ENCODE measurements at places on chromosomes 3 and 15.

GRCh38 chr3:177547711-177548350 is 350.5 kb upstream of the TBL1XR1 start:
- DNase-seq: no peak

GRCh38 chr15:53453253-53454105 is 306.0 kb downstream of the WDR72 start:
- DNase-seq: no peak

DNA sequence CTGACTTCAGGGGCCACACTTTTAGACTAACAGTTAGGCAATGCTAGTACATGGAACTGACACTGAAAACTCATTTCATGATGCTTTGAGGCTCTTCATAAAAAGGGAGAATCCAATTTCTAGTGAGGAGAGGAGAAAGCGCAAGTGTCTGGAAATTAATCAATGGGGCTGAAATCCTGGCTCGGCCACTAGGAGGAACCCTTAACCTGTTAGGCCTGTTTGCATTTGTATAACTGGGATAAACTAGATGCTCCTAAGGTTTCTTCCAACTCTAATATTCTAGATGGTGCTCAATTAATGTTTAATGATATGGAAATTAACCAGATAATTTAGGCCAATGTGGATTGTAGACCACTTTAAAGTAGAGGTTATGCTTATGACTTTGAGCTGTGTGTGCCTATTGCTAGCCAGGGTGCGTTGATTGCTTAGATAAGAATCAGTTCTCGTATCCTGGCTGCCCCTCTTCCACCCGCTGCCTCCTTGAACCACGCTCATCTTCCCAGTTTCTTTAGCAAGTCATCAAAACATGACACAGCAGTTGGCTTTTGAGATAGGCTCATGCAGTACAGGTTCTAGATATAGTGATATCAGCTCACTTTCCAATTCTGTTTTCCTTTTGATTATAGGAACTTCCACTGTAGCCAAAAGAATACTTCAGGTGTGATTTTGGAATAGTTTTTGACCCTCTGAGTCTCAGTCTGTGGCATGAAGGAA is 16.8 kb upstream of the CRBN start:
- no peak for DNase-seq

- no peak for DNase-seq
Observed at GRCh38 chr3:48364840-48365239, 7.2 kb upstream of the FBXW12 start.

DNA sequence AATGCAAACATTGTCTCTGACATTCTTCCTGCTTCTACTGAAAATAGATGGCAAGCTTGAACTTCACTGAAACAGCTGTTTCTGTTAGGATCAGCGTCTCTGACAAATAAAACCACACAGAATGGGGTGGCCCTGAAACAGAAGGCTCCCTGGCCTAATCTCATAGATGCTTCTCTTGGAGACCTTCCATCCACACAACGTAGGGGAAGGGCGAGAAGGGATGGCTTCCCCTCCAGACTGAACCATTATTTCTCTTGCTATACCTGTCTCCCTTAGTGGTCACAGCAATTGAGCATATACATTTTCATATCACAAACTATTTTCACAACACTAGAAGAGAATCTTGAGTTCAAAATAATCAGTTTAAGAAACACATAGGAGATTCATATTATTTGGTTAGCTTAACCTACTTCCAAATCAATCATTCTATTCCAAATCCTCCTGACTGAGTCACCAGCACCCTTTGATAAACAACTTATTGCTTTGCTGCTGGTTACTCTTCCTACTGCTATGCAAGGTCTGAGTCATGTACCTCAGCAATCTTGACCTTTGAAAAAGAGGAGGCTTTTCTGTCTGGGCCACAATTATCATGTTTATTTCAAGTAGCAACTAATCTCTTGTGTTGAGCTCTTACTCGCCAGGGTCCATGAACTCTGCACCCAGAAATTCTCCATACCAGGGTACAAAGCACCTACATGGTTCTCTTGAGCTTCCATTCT is 45.5 kb downstream of the CBLB start:
- no peak for DNase-seq
